Activated naive CD4-positive, alpha-beta T cell treated with anti-CD3 and anti-CD28 coated beads, Interleukin-2, amount 10 ng/mL, durations not matched to agents 5 hours and 36 hours (primary cell): ENCODE measurements at places on chromosomes 12 and 14. TPM values are rescaled to one million over a fixed set of nuclear protein-coding genes. Genes with fewer than 3 reads are reported as not detected.

The JAG2 gene
- 6.9 TPM for total RNA-seq

The HSPA2 gene
- total RNA-seq: 2.4 TPM

The ENO2 gene
- total RNA-seq: 157 TPM

The PRR4 gene
- 1.5 TPM for total RNA-seq

The KRT86 gene
- total RNA-seq: 0.18 TPM

The TAS2R42 gene
- not detected for total RNA-seq

The NKX2-1 gene
- not detected for total RNA-seq

The SPTLC2 gene
- total RNA-seq: 45.9 TPM

The CLMN gene
- total RNA-seq: 1.4 TPM

The ZC2HC1C gene
- 1.2 TPM for total RNA-seq
